ENCODE measurements at places on chromosomes 6 and 20. TPM values are rescaled to one million over a fixed set of nuclear protein-coding genes. Genes with fewer than 3 reads are reported as not detected.

DNA sequence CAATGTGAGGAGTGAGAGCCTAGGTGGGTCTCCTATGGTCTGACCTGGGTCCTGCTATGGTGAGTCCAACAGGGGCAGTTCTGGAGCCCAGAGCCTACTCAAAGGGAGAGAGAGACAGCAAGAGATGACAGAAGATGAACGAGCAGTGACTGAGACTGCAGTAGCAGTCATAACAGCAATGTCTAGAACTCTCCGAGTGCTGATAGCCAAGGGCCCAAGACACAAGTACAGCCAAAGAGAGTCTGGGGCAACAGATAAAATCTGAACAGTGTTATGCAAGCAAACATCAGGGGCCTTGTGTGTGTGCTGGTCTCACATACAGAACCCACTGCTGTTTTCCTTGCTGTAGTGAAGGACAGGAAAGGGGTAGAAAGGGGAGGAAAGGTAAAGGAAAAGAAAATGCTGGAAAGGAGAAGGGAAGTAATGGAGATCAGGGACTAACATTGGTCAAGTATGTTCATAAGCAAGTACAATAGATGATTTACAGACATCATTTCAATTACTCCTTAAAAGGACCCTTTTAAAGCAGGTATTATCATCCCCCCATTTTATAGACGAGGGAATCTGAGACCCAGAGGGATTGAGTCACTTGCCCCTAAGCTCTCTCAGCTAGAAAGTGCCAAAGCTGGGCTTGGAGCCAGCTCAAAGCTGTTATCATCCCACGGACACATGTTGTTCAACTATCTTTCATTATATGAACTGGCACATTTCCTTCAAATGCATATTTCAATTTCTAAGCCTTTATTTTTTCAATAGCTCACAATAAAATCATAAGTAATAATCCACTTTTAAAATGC, 182.3 kb upstream of the RAB32 start:
- no peak for DNase-seq
- peaks cover 5% of the 10 kb centered on the region for H3K4me1 ChIP-seq
- H3K27me3 ChIP-seq = no peaks in the 10 kb centered on the region
- H3K4me3 ChIP-seq = no peak overlapping the region
- H3K36me3 ChIP-seq = no peaks in the 10 kb centered on the region

DNA sequence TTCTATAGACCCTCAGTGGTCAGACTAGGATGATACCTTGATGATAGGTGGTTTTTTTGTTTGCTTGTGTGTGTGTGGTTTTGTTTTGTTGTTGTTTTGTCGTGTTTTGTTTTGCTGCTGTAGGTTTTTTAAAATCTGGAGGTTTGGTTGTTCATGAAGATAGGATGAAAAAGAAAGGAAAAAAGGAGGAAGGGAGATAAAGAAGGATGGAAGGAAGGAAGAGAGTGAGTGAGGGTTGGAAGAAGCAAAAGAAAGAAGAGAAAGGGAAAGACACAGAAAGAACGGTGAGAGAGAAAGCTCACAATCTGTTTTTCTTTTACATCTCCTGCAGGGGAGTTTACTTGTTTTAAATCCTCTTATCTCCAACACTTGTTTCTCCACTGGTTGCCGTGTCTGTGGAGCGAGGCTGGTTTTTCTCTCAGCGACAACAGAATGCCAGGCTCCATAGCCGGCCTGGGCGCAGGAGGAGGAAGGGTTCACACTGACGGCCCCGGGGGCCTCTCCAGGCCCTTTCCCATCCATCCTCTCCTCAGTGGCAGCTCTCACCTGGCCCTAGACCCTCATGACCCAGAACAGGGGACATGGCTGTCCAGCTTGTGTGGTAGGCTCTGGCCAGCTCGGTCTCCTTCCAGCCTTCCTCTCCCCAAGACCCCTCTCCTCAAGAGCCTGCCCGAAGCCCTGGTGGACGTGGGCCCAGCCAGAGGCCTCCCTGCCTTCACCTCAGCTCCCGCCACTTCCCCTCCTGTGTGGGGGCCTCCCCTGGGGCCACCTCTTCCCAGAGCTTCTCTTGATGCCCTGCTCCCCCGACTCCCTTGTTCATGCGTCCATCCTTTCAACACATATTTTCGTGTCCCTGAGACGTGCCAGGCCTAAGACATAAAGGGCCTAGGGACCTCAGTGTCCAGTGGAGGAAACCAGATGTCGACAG, 168.4 kb downstream of the VEGFA start:
- no peak overlapping the region for H3K27ac ChIP-seq
- no peaks in the 10 kb centered on the region for H3K27me3 ChIP-seq
- no peaks in the 10 kb centered on the region for H3K36me3 ChIP-seq
- H3K4me3 ChIP-seq = no peak overlapping the region

GRCh38 chr6:158772851-158773371, 46.3 kb downstream of the EZR start:
- H3K27ac ChIP-seq = peak overlapping the region; percentile 81

- H3K27me3 ChIP-seq = no peaks in the 10 kb centered on the region
- H3K4me1 ChIP-seq = peaks cover 32% of the 10 kb centered on the region
- peak; percentile 43 for DNase-seq
- H3K4me3 ChIP-seq = no peak overlapping the region
- H3K36me3 ChIP-seq = no peaks in the 10 kb centered on the region
These were observed 42.9 kb downstream of the C6orf132 start for GRCh38 chr6:42099340-42100028.

Gene DOK5
- 1.4 TPM for total RNA-seq

Gene DEFB121
- total RNA-seq = not detected

Gene MAS1L
- not detected for total RNA-seq

DNA sequence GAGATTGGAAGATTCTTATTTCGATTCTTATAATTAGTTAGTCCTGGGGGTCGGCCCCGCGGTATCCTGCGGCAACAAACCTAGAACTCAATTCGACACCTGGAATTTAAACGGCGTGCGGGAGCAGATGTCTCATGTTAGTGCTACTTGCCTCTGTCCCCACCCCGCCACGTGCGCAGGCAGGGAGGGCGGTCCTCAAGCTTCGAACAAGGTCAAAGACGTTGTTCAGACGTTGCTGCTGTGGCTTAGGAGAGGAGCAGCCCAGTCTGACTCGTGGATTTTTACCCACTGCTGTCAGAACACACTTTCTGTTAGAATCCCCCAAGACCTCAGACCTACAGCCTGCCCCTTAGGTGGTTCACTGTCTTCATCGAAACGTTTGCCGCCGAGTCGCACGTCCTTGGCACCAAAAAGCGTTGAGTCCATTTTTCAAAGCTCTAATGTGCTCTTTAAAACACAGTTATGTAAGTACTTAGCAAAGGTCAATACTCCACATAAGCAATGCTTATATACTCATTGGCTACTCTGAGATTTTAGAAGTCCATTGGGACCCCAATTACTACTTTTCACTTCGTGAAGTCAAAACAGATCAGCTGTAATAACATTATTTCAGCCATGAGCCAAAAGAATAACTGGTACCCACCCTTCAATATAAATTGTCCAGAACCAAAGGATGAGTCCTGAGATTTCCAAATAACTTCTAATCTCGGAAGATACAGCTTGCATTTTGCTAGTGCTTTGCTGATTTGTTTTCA, 2.7 kb upstream of the C6orf62 start:
- H3K36me3 ChIP-seq = peaks cover 38% of the 10 kb centered on the region
- peaks cover 21% of the 10 kb centered on the region for H3K4me1 ChIP-seq
- H3K27ac ChIP-seq = peak overlapping the region; percentile 94

Gene PRR18
- total RNA-seq = 0.23 TPM

Gene CPXM1
- 2.0 TPM for total RNA-seq

Gene TMEM200A
- 0.20 TPM for total RNA-seq

DNA sequence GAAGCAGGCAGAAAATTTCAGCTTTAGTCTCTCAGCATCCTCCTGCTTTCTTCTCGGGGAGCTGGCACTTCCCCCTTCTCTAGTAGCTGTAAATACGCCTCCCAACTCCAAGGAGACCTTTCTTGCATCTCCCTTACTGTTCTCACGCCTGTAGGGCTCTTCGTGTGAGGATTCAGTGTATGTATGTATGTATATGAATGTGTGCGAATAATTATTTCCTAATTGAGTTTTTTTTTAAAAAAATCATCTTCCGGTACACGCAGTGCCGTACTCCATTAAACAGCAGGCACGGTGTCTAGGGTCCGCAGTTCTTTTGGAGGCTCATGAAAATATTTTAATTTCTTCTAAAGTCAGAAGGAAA, 85.4 kb downstream of the HFE start:
- peaks cover 48% of the 10 kb centered on the region for H3K4me1 ChIP-seq
- DNase-seq = peak; percentile 37
- H3K36me3 ChIP-seq = peaks cover 12% of the 10 kb centered on the region
- H3K27ac ChIP-seq = peak overlapping the region; percentile 99

Gene RNF182
- not detected for total RNA-seq

DNA sequence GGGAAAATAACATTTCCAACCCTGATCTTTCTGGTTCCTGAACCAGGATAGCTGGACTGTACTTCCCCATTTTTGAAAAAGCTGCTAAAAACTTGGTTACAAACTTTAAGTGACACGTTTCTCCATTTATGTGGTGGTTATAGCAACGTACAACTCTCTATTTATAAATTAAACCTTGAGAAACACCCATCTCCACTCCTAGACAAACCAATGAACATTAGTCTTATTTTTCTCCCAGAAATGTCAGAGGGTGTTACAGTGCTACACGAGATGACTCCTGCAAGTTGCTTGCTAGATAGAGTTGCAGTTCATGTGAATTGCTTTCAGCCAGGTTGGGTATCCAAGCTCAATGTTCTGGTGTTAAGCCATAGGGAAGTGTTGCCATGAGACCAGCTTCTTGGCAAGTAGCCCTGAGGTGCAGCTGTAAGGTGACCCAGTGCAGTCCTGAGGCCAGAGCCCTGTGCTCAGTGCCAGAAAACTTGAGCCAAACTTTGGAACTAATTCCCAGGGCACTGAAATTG, 51.3 kb upstream of the REV3L start:
- H3K27me3 ChIP-seq = no peaks in the 10 kb centered on the region
- H3K4me1 ChIP-seq = peaks cover 33% of the 10 kb centered on the region
- no peak for DNase-seq

DNA sequence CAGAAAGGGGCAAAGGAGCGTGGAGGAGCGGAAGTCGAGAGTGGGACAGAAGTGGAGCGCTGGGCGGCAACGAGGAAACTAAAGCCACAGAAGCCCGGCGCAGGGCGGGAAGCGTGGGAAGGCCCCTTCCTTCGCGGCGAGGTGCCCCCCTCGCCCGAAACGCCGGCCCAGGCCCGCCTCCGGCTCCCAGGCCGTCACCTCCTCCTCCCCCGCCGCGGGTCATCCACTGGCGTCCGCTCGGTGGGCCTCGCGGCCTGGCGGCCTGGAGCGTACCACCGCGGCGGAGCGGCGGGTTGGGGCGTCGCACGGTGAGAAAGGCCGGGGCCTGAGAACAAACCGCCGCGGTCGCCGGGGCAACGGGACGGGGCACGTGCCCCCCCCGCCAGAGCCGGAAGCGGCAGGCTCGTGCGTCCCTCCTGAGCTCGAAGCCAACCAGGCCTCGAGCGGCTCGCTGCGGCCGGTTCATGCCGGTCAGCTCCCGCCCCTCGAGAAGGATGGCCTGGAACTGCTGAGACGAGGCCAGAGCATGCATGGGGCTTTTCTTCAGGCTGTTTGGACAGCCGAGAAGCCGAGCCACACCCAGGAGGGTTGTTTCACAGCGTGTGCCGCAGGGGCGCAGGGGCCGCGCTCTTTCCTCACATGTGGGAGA, at the start of gene TCP11:
Gene TCP11 (minus strand): TSS at position 333 of the 649 bp plus-strand sequence. CDS start 469 bp downstream, outside the sequence.
- peaks cover 13% of the 10 kb centered on the region for H3K4me1 ChIP-seq
- DNase-seq = peak; percentile 56
- H3K36me3 ChIP-seq = no peaks in the 10 kb centered on the region
- peak within 1 kb of the TSS; percentile 12 for H3K4me3 ChIP-seq
- no peak within 1 kb of the TSS for H3K27ac ChIP-seq
- H3K27me3 ChIP-seq = peaks cover 13% of the 10 kb centered on the region

- no peak overlapping the region for H3K4me3 ChIP-seq
- H3K4me1 ChIP-seq = no peaks in the 10 kb centered on the region
- H3K36me3 ChIP-seq = no peaks in the 10 kb centered on the region
- H3K27me3 ChIP-seq = no peaks in the 10 kb centered on the region
- H3K27ac ChIP-seq = no peak overlapping the region
- DNase-seq = no peak
These were observed 193.5 kb upstream of the MANEA start for GRCh38 chr6:95383878-95384277.

Data from activated CD8-positive, alpha-beta T cell treated with anti-CD3 and anti-CD28 coated beads for 36 hours (primary cell).